CD4-positive, alpha-beta T cell treated with Interleukin-6 at 100 ng/mL for 8 hours (primary cell): ENCODE measurements at places on chromosomes 13 and 19.

- peak; percentile 86 for DNase-seq
These were observed at the start of gene PCID2 for GRCh38 chr13:113208421-113209335. Gene PCID2 (minus strand): TSS chr13:113208669. CDS start chr13:113208634, 35 bp downstream.

GRCh38 chr13:37899753-37900152 lies 30.2 kb upstream of the TRPC4 start:
- no peak for DNase-seq

- no peak for DNase-seq
These were observed 78.8 kb upstream of the TDRD3 start for GRCh38 chr13:60318186-60318585.

- DNase-seq, result no peak
These were observed 26.3 kb downstream of the ONECUT3 start for GRCh38 chr19:1779574-1779973.

DNA sequence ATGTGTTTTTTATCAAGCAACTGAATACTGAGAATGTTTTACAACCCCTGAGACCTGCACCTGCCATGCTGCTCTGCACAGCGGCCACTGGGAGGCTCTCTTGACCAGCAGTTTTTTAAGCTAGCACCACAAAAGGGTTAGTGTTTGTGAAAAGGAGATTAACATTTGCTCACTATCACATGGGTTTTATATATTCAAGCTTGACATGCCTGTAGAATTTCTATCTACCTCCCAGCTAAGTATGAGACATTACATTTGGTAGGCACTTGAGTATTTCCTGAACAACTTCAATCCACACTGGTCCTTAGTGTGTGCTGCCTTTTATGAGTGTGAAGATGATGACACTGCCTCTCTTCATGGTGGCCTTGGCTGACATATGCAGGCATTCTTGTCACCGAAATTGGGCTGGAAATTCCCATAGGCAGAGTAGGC lies 1238.9 kb downstream of the UQCRFS1 start:
- DNase-seq, result no peak

- no peak for DNase-seq
These were observed 1562.9 kb upstream of the PRR20A start for GRCh38 chr13:55577847-55578210.
